Mammary microvascular endothelial cell (primary cell): ENCODE measurements at places on chromosomes 2 and 18. TPM values are rescaled to one million over a fixed set of nuclear protein-coding genes. Genes with fewer than 3 reads are reported as not detected.

Gene AQP4
- not detected in 2 replicates for total RNA-seq

Gene MERTK
- total RNA-seq: 13.4 and 14.9 TPM in 2 replicates

Gene CRYBA2
- not detected in 2 replicates for total RNA-seq

Gene DLX1
- total RNA-seq: not detected in 2 replicates

Gene REG1A
- not detected in 2 replicates for total RNA-seq

Gene RNF144A
- 14.0 and 14.3 TPM in 2 replicates for total RNA-seq

Gene MYCN
- 0.39 and 0.73 TPM in 2 replicates for total RNA-seq

Gene CHMP3
- total RNA-seq: 57.7 and 61.3 TPM in 2 replicates

Gene TMEM87B
- total RNA-seq: 23.4 and 30.0 TPM in 2 replicates

Gene CFAP65
- total RNA-seq: not detected in 2 replicates
